Fibroblast of skin of left quadriceps (primary cell): ENCODE measurements at places on chromosomes 12 and 14.

DNA sequence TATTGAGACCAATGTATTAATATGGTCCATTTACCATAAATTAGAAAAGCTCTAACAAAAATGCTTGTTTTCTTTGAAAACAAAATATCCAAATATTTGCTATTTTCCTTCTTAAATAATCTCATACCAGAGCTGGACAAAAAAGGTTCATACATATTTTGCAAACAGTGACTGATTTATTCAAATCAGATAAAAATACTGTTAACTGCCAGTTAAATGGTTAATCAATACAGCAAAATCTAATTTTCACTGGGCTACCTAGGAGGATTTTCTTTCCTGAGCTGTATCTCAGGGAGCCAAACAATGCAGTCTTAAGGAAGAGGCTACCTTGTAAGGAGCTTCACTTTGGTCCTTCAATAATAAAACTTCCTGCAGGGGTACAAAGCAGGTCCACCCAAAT is 2.0 kb downstream of the FERMT2 start:
- no peak for DNase-seq

DNA sequence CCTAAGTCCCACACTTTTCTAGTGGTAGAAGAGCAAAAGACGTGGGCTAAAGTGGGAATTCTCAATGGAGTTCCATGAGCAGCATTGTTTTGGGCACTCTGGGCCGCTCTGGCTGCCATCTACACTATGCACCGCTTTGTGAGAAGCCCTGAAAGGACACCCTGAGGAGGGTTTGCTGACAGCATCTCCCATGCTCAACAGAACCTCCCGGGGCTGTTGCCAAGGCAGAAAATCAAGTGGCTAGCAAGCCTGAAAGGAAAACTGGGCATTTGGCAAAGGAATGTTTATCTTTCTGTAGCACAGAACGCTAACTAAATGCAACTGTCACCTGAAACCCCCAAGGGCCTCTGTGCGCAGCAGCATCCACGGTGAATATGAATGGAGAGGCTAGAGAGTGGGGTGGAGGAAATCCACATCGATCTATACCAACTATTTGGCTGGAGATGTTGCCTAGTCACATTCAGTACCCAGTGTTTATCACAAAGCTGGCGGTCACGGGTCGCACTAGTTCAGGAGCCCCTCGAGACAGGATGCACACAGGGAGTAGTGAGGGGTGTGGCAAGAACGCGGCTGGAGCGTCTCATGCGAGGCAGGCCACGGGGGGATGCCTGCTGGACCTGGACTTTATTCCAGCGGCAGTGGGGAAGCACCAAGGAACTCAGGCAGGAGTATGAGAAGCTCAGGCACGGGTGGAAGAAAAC is 14.2 kb downstream of the APPL2 start:
- no peak for DNase-seq

- DNase-seq, result no peak
Observed at GRCh38 chr14:91298576-91298975, 54.1 kb upstream of the GPR68 start.

GRCh38 chr14:99519931-99520421 is 38.8 kb downstream of the CCNK start:
- DNase-seq, result no peak

GRCh38 chr12:110582276-110583136 is 612 bp downstream of the PPTC7 start:
- DNase-seq, result no peak

GRCh38 chr14:75292101-75292563 is 13.5 kb downstream of the FOS start:
- no peak for DNase-seq
